ENCODE measurements at places on chromosomes 2 and 18.

DNA sequence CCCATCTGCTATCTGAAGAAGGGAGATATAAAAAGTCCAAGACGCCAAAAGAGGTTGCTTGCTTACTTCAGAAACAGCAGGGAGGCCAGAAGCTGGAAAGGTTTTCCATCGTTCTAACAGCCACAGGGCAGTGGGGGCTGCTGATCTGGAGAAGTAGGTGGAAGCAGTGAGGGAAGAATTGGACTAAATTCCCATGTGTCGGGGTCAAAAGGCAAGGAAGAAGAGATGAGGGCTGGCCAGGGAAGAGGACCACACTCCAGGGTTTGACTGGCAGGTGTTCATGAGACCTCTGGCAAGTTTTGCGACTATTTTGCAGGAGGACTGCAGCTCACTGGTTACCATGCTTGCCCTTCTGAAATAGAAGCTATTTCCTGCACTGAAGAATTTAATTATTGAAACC is 91.0 kb downstream of the SCG2 start:
- no peak for DNase-seq

- DNase-seq = no peak
These were observed 76.7 kb downstream of the FHOD3 start for GRCh38 chr18:36374262-36374661.

DNA sequence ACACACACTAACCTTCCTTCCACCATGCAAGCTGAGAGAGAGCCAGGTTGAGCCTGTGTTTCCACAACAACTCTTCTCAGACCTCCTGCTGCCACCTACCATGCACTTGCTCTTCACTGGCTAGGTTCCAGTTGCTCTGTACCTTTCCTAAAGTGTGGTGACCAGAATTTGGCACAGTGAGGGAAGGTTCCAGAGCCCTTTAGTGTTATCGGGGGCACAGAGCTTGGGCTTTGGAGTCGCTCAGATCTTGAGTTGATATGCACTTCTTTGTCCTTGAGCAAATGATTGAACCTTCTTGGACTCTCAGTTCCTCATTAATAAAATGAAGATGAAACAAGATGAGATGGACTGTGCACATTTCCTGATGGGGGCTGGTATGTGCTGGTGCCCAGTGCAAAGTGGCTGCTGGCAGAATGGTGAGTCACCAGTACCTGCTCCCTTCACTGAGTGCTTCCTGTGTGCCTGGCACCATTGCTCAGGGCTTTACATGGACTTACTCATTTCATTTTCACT is 47.1 kb downstream of the NEDD4L start:
- no peak for DNase-seq

DNA sequence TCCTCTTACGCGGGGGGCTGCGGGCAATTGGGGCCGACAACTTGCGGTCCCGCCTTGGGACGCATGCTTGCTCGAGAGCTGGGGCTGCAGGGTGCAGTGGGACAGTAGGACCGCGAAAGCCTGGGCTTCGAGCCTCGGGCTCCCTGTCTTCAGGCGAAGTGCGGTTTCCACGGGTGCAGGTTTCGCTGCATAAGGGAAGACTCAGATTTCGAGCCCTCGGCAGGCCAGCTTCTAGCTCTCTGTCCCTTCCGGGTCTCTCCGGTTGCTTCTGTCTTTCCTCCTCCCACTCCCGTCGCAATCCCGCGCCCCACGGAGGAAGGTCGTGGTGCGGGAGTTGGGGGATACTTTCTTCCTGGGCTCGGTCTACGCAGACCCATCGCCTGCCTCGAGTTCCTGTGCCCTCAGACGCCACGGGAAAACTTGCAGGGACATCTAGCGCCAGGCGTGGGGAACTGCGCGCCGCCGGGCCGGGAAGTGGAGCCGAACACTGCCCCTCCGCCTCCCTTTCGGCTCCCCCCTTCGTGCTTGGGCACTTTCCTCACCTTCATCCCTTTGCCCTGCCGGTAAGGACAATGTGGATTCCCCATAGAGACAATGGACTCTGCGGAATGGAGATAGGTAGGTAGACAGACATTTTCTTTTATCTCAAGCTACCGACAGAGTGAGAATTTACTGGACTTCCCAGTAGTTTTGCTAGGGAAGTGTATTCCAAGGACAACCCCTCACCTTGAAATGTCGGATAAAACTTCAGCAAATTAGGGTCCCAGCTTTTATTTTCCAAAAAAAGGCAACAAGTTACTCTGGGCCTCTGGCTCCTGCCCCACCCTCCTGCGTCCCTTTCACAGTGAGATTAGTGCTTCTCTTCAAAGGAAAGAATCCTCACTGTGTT is 4.2 kb upstream of the HOXD13 start:
- DNase-seq = no peak

DNA sequence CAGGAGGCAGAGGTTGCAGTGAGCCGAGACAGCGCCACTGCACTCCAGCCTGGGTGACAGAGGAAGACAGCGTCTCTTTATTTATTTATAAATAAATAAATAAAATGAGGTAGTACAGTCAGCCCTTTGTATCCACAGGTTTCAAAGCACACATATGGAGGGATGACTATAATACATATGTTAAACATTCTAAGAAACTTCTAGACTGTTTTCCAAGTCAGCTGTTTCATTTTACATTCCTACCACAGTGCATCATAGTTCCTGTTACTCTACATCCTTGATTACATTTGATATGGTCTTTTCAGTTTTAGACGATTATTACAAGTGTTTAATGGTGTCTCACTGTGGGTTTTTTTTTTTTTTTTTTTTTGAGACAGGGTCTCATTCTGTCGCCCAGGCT is 157.6 kb downstream of the ATAD2B start:
- no peak for DNase-seq

- no peak for DNase-seq
These were observed 27.8 kb upstream of the COL6A3 start for GRCh38 chr2:237441605-237442274.

- no peak for DNase-seq
These were observed 69.9 kb downstream of the CDC42EP3 start for GRCh38 chr2:37601569-37601968.

DNA sequence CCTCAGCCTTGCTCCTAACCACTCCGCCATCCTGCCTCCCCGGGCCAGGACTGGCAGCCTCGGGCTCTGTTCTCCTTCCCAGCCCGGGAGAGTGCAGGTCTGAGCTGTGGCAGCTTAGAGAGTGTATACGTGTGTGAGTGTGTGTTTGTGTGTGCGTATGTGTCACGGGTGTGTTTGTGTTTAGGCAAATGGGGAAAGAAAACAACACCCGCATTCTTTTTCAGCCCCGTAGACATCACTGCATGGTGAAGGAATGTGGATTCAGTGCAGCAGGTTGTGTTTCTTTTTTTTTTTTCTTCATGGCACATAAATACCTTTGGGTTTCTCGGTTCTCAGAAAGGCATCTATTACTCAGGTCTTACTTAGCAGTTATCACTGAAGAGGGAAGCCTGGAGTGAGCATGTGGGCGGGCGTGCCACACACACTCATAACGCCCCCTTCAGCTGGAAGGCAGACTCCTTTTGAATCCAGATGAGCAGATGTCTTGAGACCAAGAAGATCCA is 44.2 kb downstream of the GLI2 start:
- DNase-seq = no peak

DNA sequence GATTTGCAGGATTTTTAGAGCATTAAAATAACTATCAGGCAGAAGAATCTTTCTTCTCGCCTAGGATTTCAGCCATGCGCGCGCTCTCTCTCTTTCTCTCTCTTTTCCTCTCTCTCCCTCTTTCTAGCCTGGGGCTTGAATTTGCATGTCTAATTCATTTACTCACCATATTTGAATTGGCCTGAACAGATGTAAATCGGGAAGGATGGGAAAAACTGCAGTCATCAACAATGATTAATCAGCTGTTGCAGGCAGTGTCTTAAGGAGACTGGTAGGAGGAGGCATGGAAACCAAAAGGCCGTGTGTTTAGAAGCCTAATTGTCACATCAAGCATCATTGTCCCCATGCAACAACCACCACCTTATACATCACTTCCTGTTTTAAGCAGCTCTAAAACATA is 137.0 kb downstream of the MEIS1 start:
- no peak for DNase-seq

DNA sequence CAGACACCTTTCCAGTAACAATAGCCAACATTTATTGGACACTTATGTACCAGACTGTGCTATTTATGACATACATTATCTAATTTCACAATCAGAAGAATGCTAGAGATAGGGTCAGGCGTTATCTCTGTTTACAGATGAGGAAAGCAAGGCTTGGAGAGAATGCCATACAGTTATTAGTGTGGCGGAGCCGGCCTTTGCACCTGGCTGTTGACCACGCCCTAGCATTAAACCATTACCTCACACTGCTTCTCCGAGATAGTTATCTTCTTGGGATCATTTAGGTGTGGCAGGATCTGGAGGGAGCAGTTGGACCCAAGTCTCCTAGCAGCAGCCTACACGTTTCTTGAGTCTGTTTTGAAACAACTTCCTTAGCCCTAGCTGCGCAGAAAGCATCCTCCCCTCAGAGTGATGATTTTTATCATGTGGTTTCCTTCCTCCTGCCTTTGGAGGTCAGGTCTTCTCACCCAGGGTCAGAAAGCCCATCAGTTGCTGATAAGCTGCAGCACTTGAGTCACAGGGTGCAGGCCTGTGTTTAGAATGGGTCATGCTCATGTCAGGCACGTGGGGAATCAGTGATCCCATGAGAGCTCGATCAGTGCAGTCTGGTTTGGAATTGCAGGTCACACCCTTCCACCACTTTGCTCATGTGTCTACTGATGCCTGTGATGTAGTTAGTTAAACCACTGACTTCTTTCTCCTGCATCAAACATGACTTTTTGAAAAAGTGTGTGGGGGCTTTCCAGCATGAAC is 118.2 kb downstream of the SPTBN1 start:
- DNase-seq = peak; percentile 65

- no peak for DNase-seq
These were observed 3.0 kb downstream of the FBXO41 start for GRCh38 chr2:73281244-73281643.

DNA sequence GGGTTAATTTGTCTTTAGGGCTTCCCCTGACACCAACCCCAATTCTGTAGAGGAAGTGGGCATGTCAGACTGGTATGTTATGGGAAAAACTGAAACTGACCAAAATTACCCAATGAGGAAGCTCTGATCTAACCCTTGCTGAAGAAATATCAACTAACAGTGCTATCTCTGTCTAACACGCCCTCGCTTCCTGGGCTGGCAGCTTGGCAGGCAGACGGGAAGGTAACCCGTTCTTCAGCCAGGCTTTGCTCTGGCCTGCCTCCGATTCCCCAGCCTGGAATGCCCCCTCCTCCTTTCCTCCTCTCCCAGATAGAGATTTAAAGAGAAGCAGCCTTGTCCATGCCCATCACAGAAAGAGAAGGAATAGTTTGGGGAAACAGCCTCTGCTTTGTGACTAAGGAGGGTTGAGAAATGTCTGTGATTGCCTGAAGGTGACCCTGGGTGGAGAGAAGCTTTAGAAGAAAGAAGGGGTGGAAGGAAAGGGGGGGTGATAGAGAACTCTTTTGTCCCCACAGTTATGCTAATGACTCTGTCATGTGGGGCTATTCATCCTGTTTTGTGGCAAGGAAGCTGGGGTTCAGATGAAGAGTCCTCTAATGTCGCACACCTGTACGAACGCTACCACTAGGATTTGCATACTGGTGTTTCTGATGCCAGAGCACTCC is 15.4 kb downstream of the HK2 start:
- DNase-seq = peak; percentile 21

DNA sequence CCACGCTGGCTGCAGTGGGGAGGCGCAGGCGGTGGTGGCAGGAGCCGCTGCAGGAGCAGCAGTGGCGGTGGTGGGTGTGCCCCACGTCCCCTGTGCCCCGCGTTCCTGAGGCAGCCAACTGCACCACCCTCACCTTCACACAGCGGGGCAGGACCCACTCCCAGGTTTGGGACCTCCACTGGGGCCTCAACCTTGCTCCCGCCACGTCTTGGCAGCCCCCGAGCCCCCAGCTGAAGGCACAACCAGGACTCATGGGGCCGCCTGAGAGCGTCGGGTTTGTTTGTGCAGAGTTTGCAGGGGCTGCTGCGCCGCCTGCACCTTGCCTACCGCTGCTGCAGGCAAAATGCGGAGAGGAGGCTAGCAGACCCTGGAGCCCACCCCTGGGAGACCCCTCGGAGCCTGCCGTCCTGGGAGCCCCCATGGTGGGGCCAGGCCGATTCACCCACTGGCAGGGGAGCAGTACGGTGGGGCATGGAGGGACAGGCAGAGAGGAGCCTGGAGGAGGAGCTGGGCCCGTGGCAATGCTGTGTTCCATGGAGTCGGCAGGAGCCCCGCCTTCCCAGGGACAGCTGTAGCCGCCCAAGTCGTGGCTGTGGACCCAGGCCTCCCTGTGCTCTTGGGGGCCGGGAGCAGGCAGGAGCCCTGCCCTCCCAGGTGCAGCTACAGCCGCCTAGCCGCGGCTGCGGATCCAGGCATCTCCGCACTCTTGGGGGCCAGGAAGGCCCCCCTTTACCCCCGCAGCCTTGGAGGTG is 14.7 kb upstream of the EML6 start:
- DNase-seq = no peak

DNA sequence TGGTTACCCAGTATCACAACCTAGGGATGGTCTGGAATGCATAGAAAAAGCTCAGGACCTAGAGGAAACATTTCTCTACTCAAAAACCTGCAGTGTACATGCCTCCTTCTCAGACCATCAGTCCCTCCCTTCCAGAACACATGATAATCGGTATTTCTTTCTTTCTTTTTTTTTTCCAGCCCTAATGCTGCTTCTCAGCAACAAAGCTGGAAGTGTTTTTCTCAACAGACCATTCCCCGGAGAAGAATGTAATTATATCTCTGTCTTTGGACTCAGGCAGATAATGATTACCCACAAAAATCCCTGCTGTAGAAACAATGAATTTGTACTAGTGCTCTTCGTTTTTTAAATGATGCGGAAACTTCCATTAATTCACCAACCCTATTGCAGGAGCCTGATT is 44.1 kb upstream of the NDUFV2 start:
- no peak for DNase-seq

DNA sequence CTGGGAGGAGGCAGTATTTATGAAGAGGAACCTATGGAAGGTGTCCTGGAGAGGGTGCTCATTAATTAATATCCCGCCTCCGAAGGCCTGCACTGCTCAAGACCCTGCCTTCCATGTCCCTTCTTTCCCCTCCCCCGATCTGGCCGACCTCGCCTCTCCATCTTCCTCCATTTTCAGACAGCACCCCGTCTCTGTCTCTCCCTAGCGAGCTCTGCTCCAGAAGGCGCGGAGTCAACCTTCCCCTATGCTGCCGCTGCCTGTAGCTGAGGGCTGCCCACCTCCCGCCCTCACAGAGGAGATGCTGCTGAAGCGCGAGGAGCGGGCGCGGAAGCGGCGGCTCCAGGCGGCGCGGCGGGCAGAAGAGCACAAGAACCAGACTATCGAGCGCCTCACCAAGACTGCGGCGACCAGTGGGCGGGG is 1.1 kb upstream of the WBP1 start:
- no peak for DNase-seq

- DNase-seq = no peak
These were observed 274.0 kb upstream of the FIGN start for GRCh38 chr2:164009756-164010337.

GRCh38 chr2:131152074-131152473 is 46.9 kb downstream of the PLEKHB2 start:
- DNase-seq = no peak

DNA sequence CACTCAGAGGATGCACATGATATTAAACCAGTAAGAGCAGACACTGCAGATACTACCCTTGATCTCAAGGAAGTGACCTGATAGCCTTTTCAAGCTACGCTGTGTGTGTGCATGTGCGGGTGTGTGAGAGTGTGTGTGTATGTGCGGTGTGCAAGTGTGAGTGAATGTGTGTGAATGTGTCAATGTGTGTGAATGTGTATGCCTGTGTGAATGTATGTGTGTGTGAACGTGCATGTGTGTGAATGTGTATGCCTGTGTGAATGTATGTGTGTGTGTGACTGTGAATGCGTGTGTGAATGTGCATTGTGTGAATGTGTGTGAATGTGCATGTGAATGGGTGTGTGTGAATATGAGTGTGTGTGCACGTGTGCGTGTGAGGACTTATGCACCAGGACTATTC is 53.8 kb downstream of the KCNG2 start:
- no peak for DNase-seq
